ENCODE measurements at places on chromosomes 3 and 15.

GRCh38 chr3:1117843-1118473 lies 25.1 kb downstream of the CNTN6 start:
- DNase-seq, result no peak

- no peak for DNase-seq
Measured at GRCh38 chr3:11245827-11246662, 26.2 kb upstream of the ATG7 start.

GRCh38 chr3:153396581-153396980 lies 234.6 kb downstream of the RAP2B start:
- DNase-seq, result no peak

GRCh38 chr15:49985463-49985862 lies 133.6 kb downstream of the ATP8B4 start:
- DNase-seq, result no peak

- DNase-seq, result peak; percentile 74
Measured at GRCh38 chr3:48990636-48991469, 812 bp downstream of the P4HTM start.

DNA sequence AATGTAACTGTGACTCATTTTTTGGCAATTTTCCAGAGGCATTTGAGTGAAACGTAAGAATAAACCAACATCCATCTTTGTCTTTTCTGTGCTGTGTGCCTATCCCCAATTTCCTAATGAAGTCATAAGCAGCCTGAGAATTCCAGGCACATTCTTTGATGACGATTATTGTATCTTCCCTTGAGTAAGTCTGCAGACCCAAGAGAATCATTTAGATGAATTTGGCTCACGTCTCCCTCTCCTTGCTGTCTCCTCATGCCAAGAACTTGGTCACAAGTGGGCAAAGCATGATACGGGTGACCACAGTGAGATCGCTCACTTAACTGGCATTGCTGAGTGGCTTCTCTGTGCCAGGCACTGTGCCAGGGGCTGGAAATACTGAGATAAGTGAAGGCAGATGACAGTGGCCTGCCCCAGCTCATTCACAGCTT lies 384.5 kb upstream of the IL12A start:
- DNase-seq, result peak; percentile 15

DNA sequence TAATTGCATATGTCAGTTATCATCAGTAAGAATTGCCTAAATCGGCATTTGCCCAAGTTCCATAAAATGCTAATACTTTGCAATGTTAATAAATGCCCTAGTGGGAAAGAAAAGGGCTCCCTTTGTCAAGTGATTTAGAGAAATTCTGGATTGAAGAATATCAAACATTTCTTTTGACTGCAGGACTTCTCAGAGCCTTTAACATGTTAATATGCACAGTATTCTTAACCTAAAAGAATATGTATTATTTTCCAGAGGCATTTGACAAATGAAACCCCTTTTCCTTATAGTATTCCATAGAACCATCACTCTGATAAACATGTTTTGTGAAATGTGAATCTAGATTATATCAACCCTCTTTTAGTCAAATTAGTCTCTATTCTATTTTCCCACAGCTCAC lies 452.2 kb upstream of the WNT5A start:
- no peak for DNase-seq

- no peak for DNase-seq
Measured at GRCh38 chr15:87660251-87661129, 596.0 kb downstream of the NTRK3 start.

DNA sequence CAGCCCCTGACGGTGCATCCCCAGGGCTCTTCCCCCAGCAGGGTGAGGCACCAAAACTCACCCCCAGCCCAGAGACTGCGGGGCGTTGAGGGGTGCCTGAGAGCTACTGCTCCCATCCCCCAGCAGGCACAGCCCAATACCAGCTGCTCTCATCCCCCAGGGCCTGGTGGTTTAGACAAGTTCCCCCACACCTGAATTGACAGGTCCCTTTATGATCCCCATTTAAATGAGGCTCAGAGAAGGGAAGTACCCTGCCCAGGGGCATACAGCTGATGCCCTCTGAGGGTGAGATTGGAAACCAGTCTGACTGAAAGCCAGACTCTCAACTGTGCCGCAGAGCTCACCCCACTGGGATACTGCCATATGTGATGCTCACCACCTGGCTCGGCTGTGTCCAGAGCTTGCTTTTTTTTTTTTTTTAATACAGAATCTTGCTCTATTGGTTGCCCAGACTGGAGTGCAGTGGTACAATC lies 20.1 kb downstream of the DUSP7 start:
- DNase-seq, result no peak

DNA sequence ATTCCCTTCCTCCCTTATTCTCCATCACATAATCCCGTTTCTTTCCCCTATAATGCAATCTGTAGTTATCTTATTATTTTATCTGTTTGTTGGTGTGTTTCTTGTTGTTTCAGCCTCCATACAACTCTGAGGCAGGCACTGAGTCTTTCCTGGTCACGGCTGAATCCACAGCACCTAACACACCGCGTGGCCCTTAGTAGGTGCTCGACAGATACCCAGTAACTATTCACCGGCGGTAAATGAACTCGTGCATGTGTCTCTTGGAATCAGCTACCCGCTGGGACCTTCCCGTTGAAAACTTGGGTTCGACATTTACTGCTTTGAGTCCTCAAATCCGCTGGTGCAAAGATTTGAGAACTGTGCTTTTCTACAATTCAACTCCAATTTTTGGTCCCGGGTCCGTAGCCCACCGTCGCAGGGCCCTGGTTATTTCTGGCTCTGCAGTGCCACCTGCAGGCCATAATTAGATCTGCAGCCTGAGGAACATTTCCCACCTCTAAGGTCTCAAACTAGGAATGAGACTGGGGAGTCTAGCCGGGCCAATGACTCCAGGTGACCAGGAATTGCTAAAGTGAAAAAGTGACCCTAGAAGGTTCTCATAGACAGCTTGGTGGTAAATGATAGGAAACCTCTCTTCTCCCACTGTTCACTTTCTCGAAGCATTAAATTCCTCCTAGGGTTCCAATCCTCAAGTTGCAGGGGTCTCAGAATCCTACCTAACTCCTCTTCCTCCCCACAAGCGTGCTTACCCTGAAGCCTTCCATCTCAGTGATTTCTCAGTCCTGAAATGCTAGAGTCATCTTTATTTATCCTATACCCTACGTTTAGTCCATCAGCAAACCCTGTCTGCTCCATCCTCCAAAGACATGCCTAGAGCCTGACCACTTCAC lies 40.0 kb upstream of the TRH start:
- peak; percentile 54 for DNase-seq

DNA sequence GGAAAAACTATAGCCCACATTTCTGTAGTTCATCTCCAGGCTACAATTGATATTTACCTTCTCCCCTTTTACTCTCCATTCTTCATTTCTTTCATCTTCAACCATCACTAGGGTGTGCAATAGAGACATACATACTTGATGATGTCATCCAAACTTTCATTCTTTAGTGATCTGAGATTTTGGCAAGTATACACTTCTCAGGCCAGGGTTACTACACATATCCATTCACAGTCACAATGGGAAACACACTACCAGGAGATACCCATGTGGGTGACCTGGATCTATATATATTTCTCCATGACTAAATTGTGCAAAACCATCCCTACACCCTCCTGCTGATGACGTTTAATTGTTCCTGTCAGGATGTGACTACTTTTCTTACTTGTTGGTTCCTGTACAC lies 769.5 kb upstream of the DPPA4 start:
- DNase-seq, result no peak

- no peak for DNase-seq
Measured at GRCh38 chr3:152662157-152662556, 172.8 kb upstream of the P2RY1 start.

GRCh38 chr3:4158329-4158728 lies 144.8 kb upstream of the SETMAR start:
- DNase-seq, result no peak

GRCh38 chr3:161171113-161171512 lies 50.0 kb upstream of the NMD3 start:
- no peak for DNase-seq

GRCh38 chr3:159668990-159669476 lies 319.6 kb upstream of the IL12A start:
- no peak for DNase-seq

DNA sequence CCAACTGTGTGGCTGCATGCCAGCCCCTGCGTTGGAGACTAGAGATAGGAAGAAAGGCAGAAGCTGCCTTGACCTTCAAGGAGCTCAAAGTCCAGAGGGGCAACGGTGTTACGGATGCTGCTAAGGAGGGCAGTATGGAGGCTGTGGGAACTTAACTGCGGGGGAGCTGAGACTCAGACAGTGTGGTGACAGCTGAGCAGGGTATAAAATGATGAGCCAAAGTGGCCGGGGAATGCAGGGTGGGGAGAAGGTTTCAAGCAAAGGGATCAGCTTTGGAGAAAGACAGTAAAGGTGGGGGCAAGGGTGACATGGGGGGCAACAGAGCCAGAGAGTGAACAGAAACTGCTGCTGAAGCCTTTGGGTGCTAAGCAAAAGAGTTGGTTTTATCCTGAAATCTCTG lies 6.2 kb upstream of the CYP1A2 start:
- no peak for DNase-seq

DNA sequence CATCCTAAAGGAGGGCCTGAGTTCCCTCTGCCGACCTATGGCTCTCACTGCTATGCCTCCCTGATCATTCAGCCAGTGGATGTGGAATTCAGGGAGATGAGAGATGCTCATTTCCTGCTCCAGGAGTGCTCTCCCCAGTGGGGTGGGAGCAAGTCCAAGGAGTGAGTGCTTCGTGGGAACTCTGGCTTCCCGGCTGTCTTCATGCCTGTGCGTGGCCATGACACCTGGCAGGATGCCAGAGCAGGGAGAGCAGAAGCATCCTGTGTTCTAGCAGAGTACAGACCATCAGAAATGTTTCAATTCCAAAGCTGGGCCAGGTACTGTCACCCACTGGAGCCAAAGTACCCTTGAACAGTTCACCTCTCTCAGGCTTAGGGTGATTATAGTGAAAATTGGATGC lies 45.1 kb downstream of the APH1B start:
- DNase-seq, result no peak

DNA sequence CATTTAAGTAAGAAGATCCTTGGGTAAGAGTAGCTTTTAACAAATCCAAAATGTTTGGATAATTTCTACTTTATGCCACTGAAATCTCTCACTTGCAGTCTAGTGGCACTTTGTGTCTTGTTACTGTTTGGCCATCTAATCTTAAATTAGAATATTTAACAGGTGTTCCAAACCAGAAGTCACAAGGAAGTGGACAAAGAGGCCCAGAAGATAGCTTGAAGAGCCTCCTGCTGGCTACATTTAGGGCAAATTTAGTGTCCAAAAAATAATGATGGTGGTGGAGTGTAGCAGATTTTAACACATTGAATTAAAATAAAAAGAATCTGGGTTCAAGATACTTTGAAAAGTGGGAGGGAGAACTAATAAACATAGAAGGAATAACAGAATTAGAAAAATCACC lies 172.2 kb downstream of the GHSR start:
- DNase-seq, result peak; percentile 12

DNA sequence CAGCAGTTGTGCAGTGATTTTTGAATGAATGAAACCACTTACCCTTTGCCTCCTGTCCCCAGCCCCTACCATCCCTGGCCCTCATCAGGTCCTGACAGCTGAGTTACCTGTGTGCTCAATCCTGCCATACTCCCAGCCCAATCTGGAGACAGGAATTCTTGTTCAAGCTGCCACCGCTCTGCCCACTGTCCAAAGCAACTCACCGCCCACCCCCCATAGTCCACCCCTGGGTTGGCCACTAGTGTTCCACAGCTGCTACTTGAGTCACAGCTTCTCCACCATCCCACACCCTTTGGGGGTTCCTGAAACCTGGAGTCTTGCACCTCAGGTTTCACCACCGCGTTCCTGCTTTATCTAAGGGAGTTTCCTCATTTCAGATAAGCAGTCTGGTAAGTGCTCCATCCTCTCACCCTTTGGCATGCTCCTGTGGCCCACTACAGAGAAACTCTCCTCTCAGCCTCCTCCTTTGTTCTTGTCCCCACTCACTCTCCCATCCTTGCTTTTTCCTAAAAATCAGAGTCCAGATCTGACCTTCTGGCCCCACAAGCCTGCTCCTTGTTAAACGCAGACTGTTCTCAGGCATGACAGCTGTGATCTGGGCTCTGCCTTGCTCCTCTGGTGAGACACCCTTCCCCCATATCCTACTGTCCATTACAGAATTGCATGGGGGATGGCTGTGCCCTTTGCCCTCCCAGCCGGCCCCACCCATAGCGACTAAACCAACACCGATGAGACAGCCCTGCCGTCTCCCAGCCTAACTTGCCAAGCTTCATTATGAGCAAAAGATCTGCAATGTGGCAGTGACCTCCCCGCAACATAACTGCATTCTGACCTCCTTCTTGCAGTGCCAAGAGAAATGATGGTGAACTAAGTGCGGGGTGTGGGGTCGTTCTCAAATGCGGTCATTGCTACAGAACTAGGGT lies 50.0 kb downstream of the CYP19A1 start:
- no peak for DNase-seq

- no peak for DNase-seq
Measured at GRCh38 chr3:87361956-87362355, 85.6 kb upstream of the POU1F1 start.

- no peak for DNase-seq
Measured at GRCh38 chr15:80562033-80562432, 133.1 kb upstream of the ABHD17C start.

GRCh38 chr3:12349895-12350811 lies 61.3 kb downstream of the PPARG start:
- DNase-seq, result peak; percentile 72

- no peak for DNase-seq
Measured at GRCh38 chr3:37811625-37812498, 49.8 kb upstream of the CTDSPL start.

DNA sequence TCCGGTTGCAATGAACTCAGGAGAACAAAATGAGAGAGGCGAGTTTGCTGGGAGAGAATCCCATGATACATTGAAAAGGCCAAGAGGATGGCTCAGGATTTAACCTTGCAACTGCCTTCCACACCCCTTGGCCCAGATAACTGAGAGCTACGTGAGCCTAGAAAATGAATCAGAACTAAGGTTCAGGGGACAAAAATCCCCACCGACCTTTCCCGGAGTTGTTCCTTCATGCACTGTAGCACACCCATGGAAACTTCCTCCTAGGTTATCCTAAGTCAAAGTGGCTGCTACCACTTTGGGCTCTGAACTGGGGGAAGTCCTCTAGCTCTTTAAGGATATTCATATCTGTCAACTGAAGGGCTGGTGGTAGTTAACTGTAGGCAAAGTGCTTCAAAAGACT lies 58.3 kb upstream of the SLC4A7 start:
- DNase-seq, result no peak

All from hematopoietic multipotent progenitor cell treated with erythropoietin and hydrocortisone succinate and interleukin-3 and kit ligand, for 6 days (in vitro differentiated cells).